Kidney tubule cell (primary cell): ENCODE measurements at places on chromosomes 4 and X.

GRCh38 chr4:146098978-146099377 lies 76.5 kb upstream of the LSM6 start:
- DNase-seq: no peak

DNA sequence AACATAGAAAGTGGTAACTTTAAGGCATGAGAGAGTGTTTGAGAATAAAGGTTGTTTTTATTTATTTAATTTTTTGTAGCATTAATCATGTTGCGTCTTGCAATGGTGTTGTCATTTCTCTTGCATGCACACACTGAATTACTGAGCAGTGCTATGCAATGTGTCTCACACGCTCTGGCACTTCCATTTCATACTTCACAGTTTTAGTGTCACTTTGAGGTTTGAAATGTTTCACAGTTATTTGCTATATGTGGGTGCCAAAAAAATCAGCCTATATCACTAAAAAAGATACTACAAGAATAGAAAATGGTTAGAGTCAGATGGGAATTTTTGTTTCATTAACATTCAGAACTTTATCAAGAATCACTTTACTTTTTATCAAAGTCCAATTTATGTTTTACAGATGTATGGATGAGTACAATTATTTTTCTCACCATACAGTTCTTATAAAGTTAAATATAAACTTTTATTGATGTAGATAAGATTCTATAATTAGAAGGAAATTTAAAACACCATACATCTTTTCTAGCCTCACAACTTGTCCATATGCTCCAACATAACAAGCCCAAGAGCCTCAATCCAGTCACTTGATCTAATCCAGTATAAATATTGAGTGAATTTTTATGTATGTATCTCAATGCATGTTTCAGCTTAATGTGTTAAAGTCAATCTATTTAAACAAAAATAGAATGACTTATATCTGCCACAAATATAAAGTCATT lies 114.0 kb downstream of the IQCM start:
- DNase-seq: no peak

GRCh38 chr4:107497054-107497453 lies 223.0 kb downstream of the PAPSS1 start:
- DNase-seq: no peak

GRCh38 chr4:33649015-33649414 lies 2595.3 kb downstream of the ARAP2 start:
- peak; percentile 8 for DNase-seq

- DNase-seq: no peak
These were observed 88.5 kb downstream of the HADH start for GRCh38 chr4:108078024-108078733.

DNA sequence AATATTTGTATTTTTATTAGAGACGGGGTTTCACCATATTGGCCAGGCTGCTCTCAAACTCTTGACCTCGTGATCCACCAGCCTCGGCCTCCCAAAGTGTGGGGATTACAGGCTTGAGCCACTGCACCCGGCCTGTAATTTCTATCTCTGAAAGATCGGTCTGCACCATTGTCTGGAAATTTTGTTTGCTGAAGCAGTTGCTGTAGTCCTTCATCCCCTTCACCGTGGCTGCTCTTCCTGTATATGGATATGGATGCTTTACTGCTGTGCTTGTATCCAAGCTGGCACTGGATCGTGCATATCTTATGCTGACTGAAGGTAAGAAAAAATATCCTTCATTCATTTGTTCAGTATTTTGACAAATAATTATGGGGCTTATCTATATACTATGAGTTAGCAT lies 338.4 kb upstream of the GNPDA2 start:
- DNase-seq: no peak

- peak; percentile 95 for DNase-seq
These were observed 47.4 kb downstream of the FGF2 start for GRCh38 chr4:122873821-122874593.

DNA sequence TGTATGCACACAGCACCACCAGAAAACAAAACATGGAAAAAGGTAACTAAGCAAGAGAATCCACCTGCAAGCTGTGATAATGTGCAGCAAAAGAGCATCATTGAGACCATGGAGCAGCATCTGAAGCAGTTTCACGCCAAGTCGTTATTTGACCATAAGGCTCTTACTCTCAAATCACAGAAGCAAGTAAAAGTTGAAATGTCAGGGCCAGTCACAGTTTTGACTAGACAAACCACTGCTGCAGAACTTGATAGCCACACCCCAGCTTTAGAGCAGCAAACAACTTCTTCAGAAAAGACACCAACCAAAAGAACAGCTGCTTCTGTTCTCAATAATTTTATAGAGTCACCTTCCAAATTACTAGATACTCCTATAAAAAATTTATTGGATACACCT lies 90.2 kb downstream of the TET2 start:
- no peak for DNase-seq
